Myocyte (in vitro differentiated cells): ENCODE measurements at places on chromosomes 7 and 10. TPM values are rescaled to one million over a fixed set of nuclear protein-coding genes. Genes with fewer than 3 reads are reported as not detected.

CPA4 gene
- total RNA-seq: 4.0 and 5.7 TPM in 2 replicates

HOXA4 gene
- total RNA-seq: 5.0 and 6.7 TPM in 2 replicates

NUDCD3 gene
- total RNA-seq: 84.3 and 101 TPM in 2 replicates

- DNase-seq: no peak
Measured at GRCh38 chr10:35641676-35642034, 441 bp downstream of the FZD8 start.

DNA sequence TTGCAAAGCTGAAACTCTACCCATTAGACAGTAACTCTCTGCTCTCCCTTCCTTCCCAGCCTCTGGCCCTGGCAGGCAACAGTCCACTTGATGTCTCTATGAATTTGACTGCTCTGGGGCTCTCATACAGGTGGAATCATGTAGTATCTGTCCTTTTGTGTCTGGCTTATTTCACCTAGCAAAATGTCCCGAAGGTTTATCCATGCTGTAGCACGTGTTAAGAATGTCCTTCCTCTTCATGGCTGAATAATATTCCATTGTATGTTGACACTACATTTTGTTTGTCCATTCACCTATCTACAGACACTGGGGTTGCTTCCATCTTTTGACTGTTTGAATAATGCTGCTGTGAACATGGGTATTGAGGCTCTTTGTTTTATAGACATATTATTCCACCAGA lies 128.9 kb downstream of the EGFR start:
- DNase-seq: no peak

DNA sequence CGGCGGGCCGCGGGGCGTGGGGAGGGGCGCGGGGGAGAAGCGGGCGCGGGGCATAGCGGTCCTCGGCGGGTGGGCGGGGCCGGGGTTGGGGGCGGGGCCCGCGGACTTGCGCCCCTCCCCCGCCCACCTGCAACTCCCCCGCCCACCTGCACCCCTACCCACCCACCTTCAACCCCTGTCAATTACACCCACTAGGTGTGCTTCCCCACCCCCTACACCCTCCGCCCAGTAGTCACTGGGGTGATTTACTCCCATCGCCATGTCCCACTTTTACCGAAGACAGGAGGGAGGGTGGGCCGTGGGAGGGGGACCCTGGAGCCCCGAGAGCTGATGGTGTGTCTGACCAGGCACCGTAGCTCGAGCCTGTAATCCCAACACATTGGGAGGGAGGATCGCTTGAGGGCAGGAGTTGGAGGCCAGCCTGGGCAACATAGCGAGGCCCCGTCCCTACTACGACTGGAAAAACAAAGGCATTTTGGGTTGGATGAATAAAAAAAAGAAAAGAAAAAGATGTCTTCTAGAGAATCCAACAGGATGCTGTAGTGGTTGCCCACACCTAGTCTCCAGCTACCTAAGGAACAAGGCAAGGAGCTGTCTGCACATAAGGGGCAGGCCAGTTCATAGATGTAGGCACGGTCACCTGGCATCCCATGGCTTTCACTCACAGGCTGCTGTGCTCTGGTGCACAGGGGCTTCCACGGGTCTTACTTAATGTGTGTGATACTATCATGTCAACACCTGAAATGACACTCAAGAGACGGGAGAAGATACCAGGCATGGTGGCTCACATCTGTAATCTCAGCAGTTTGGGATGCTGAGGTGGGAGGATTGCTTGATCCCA lies 761 bp downstream of the KCTD7 start:
- DNase-seq: no peak
